NCI-H1417 (cell line): ENCODE measurements at places on chromosomes 1 and 21.

GRCh38 chr1:51249445-51249844 lies 13.4 kb downstream of the RNF11 start:
- no peak for DNase-seq

GRCh38 chr1:213969958-213970555 lies 17.7 kb upstream of the PROX1 start:
- no peak for DNase-seq

- DNase-seq, result peak; percentile 81
Measured at GRCh38 chr1:34847094-34847493, 12.5 kb downstream of the SMIM12 start.

GRCh38 chr1:232524056-232524455 lies 105.9 kb downstream of the SIPA1L2 start:
- no peak for DNase-seq

DNA sequence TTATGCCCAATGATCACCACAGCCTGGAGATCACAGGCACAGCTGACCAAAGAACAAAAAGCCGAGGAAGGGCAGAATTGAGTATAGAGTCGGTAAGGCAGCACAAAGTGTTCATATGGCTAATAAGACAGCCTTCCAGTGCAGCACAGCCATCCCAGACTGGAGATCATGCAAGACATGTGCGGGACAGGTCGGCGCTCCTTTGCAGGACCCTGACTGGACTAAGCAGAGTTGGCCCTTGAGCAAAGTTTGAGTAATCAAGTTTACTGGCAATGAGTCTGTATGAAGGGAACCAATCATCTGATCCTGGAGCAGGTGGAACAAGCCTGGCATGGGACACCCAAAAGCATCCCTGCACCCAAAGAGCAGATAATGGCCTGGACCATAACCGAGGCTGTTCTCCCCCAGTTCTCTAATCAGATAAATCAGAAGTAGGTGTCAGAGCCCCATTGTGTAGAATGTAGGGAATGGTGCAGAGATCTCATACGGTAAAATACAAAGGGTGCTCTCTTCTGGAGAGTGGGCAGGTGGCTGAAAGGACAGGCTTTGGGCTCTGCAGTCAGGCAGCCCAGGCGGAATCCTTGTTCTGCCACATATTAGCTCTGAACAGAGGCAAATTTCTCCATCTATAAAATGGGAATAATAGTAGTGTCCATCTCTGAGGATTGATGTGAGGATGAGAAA lies 10.7 kb upstream of the DNASE2B start:
- no peak for DNase-seq

DNA sequence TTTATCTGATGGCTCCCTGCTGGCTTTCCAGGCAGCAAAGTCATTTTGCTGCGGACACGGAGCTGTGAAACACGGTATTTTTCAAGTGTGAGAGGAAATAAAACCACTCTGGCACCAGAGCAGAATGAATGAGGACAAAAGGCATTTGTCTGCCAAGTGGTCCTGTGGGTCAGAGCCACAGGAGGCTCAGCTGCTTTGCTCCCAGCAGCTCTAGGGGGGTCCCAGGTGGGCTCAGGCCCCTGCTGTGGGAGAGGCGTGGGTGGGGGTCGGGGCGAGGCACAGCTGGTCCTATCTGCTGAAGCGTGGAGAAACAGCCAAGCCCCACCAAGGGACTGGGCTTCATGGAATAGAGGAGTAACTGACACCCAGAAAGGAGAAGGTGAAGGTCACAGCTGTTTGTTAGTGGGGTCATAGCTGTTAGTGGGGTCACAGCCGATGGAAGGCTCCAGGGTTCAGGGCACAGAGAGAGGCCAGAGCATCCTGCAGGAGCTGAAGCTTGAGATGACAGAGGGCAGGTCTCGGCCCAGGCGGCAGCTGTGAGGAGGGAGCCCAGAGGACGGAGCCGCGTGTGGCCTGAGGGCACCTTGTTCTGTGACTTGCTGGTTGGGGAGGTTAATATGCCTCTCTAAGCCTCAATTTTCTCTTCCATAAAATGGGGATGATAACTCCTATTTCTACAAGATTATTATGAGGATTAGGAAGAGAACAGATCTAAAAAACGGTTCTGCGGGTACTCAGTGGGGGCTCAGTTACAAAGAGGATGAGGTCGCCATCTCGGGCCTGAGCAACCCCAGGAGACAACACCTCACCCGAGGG lies 7.1 kb downstream of the KIF17 start:
- DNase-seq, result peak; percentile 68

DNA sequence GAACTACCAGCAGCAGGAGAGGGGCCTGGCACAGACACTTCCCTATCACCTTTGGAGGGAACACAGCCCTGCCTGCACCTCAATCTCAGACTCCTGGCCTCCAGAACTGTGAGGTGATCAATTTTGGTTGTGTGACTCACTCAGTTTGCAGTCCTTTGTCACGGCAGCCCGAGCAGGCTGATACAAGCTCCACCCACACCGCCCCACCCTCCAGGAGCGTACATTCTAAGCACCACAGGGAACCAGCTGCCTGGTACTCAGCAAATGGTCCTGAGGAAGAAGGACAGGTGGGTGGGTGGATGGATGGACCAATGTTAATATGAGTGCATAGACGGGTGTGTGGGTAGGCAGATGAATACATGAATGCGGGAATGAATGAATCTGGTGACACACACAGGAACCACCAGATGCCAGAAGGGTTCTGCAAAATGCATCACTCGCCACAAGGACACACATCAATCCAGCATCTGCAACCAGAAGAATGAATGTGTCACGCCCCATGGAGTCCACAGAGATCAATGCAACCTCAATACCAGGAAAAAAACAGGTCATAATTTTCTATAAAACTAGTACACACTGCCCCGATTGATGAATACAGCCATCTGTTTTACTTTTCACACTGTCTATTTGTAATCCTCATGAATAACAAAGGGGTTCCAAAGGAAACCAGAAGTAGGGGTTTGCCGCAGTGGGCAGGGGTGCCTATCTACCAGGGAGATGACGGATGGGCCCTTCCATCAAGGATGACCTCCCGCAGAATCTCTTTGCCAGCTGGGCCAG lies 284.5 kb downstream of the NPHP4 start:
- no peak for DNase-seq

DNA sequence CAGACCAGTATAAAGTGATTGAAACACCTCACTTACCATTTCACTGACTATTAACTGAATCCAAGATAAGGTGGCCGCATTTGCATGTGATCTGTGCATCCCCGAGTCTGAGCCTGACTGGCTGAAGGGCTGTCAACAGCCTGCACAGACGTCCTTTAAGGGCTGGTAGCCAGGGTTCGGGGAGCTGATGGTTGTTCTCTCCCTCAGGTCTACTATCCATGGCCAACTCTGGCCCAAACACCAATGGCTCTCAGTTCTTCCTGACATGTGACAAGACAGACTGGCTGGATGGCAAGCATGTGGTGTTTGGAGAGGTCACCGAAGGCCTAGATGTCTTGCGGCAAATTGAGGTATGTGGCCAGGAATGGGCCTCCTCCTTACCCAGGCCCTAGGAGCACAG lies 14.0 kb downstream of the PPIE start:
- DNase-seq, result no peak

GRCh38 chr1:234975122-234975940 lies 153.3 kb downstream of the TOMM20 start:
- DNase-seq, result peak; percentile 32

GRCh38 chr1:60222360-60223115 lies 149.0 kb upstream of the C1orf87 start:
- no peak for DNase-seq

GRCh38 chr1:109309347-109309746 lies 2.5 kb upstream of the MYBPHL start:
- no peak for DNase-seq

GRCh38 chr1:37697737-37698136 lies 5.4 kb downstream of the CDCA8 start:
- DNase-seq, result no peak

GRCh38 chr1:31689379-31689778 lies 14.4 kb downstream of the COL16A1 start:
- no peak for DNase-seq

DNA sequence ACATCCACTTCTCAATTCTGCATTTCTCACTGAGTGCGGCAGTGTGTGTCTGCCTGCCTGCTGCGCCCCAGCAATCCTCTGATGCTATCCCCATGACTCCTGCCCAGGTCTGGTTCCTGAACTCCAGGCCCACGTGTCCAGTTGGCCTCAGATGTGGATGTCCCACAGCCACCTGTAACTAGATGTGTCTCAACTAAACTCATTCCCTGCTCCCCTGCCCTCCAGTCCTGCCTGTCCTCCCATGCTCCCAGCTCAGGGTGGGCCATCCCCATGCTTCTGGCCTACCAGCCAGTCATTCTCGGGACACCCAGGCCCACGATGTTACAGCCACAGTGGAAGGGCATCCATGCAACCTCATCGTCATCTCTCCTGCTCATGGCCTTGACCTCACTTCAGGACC lies 76.8 kb downstream of the STUM start:
- no peak for DNase-seq

- no peak for DNase-seq
Measured at GRCh38 chr1:93569489-93569888, 112.1 kb downstream of the BCAR3 start.

DNA sequence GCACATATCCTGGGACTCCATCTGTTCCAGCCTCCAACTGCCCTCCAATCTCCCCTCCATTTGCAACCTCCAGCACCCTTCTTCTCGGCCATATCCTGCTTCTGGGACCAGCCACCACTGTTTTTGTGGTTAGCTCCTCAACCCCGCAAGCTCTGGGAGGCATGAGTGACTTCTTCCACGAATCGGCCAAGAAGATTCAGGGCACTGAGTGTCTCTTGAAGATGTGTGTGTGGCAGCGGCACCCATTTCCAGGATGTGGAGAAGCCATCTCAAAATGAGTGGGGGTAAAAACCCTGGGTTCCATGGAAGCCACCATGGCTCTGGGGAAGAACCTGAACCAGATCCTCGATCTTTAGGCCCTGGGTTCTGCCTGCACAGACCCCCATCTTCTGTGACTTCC lies 194.6 kb downstream of the SLC45A1 start:
- no peak for DNase-seq

DNA sequence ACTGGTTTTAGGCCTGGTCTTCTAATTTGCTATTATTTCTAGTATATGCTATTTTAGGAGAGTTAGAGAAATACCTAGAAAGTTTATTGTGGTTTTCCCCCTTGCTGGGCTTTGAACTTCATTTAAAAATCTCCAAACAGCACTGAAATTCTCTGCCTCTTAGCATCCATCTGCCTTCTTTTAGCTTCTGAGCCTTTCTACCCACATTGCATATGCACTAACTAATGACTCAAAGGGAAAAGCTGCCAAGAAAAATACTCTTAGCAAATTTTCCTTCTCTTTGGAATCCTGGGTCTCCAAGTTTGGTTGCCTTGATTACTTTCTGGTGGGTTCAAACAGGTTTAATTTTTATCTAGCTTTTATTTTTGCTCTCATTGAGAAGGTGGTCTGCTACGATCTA lies 408.4 kb upstream of the PTBP2 start:
- no peak for DNase-seq

GRCh38 chr1:114295321-114295720 lies 141.7 kb upstream of the SYT6 start:
- no peak for DNase-seq

DNA sequence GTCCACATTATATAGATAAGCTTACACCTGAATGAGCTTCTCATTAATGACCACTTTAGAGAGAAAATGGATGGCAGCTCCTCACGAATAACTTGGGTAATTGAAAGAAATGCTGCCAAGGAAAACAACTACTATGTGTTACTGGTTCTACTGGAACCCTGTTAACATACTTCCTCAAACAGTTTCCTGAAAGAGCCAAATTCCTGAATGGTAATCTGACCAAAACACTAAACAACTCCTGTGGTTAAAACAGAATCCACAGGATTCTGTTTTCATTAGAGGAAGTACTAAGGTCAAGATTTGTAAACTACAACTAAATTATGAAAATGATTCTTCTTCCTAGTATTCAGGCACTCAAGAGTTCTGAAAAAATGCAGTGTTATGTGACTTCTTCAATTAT lies 107.2 kb downstream of the DNM3 start:
- DNase-seq, result no peak

DNA sequence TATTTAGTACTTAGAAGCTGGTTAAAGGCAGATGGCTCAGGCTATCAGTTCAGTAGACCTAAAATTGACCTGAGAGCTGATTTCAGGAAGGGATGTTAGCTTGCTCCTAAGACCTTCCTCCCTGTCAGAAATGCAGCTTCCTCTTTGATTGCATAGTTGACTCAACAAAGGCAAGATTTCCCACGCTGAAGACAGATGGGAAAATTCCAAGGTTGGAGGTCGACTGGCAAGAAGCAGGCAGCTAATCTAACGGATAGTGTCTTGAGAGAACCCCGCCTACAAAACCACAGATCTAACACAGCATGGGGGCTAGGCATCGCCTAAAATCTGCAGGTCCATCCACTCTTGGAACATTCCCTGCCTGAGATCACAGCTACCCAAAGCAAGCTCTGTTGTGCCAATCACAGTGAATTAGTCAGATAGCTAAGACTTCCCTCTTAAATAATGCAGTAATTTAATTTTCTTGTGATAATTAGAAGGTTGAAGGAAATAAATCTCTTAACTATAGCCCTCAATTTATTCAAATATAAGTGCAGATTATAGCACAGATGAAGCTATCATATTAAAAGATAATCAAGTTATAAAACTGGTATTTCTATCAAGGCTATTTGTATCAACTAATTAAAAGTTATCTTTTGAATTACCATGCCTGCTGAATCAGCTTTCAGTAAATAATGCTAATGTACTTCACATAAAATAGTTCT lies 357.8 kb upstream of the SGIP1 start:
- DNase-seq, result no peak

DNA sequence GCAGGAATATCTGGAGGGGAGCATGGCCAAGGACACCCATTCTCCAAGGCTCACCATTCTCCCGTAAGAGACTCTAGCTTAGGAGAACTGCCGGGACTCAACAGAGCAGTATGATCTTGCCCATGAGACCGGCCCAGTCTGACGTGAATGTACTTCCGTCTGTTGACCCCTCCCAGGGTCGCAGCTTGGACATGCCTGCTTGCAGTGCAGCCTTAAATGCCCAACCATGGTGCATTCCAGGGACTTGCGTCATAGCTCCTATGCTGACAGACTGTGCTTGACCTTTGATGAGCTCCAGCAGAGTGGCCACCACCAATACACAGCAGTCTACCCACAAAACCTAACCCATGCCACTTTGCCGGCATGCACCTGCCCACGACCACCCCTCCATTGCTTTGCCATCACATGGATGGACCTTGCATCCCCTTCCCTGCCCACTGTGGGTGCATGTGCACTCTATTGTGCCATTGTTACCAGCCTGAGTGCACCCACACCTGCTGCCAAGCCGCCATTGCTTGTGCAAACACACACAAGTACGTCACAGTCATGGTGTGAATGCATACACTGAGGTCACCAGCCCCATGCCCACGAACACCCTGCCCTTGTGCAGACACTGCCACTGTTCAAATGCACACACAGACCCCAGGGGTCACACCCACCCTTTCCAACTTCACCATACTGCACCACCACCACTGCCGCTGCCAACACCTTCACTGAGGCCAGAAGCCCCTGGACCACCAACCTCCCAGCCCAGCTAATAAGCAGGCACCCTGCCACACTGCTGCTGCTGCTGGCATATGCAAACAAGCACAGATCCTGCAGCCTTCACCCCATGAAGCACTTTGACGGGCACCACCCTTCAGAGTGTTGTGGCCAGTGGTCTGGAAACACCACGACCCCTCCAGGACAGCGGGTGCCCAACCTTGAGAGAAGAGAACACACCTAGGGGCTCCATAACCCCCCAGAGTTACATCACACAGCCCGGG lies 1141.3 kb downstream of the BRINP3 start:
- DNase-seq, result no peak
